ENCODE measurements at places on chromosomes 2 and 18.

DNA sequence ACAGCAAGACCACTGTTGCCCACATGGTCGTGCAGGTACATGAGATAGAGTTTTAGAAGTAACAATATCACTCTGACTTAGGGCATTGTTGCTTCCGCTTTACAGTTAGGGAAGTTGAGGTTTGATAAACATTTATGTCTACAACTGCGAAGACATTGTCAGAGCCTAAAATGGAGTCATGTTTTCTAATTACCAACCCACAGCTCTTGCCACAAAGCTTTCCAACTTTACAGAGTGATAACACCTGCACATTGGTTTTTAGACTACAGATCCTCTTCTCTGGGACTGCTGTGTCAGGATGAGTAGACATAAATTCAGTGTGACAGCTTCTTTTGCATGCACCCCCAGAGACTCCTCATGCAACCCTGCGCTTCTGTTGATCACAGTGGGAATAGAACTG is 119.0 kb downstream of the FEZ2 start:
- DNase-seq: no peak

DNA sequence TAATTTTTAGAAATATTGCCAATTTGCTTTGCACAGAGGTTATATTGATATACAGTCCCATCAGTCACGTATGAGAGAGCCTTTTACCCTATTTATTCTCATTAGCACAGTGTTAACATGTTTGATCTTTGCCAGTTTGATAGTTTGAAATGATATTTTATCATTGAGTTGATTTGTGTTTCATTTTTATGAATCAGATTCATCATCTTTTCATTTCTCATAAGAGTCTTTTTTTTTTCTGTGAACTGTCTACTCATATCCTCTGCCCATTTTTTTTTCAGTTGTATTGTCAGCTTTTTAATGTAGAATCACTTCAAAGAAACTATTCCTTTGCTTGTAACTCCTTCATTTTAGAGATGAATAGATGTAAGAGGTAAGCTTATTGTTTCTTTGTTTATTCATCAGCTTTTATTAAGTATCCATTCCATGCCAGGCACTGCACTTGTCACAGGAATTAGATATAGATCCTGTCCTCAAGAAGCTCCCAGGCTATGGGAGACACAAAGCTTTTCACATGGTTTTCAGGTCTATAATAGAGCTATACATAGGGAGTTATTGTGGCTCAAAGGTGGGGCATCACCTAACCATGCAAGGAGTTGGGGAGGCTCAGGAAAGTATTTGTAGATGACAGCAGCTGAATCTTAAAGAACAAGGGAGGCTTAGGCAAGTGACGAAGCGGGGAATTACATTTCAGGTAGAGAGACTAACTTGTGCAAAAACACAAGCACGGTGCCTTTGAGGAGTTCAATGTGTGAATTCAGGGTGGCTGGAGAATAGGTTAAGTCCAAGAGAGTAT is 42.1 kb downstream of the CD28 start:
- no peak for DNase-seq

DNA sequence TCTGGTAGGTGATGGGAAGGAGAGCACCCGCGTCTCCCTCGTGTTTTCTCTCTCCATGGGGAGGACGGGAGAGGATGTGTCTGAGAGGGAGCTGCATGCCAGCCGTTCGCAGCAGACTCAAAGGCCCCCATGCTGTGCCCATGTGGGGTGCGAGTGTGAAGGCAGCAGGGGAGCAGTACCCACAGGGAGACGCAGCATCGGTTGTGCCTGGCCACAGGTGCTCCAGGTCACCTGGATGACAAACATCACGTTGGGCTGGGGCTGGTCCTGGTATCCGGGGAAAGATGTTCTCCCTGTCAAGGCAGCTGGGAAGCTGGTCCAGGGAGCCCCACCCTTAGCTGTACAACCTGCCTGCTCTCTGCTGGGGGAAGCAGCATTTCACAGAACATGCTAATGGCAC is 119.5 kb upstream of the SALL3 start:
- DNase-seq: no peak

- no peak for DNase-seq
Measured at GRCh38 chr2:98701230-98701629, 29.7 kb downstream of the MGAT4A start.

DNA sequence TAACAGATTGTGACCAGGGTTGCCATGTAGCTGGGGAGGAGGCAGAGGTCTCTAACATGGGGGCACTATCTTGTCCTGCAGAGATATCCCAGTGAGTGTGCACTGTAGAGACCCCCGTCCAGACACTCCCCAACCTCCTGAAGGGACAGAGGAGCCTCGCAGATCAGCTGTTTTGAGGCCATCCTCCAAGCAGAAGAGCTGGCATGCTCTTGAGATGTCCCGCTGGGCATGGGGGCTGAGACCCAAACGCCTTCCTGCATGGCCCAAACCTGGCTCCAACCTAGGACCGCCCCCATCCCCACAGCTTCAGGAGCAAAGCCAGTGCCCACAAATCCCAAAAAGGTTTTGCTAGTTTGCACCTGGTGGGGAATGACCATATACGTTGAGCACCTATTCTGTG is 2.7 kb upstream of the SLC66A3 start:
- DNase-seq: no peak

- no peak for DNase-seq
Measured at GRCh38 chr2:128439031-128439790, 120.5 kb upstream of the HS6ST1 start.

DNA sequence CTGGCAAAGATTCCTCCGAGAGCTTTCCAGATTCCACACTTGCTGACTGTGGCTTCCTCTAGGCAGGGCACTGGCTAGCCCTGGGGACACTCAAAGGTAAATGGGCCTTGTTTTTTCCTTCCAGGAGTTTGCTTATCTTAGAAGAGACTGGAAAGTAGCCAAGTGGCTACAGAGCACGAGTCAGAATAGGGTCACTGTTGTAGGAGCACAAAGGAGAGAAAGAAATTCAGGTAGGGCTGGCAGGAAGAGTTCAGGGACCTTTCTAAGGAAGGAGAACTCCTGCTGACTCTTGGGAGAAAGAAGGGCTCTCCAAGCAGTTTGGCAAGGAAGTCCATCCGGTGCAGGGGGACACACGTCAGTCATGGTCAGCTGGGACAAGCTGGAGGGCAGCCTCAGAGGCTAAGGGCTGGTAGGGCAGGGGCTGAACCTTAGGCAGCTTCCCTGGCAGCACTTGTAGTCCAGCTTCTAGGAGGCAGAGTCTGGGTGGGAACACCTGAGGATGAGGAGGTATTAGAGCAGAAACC is 39.5 kb downstream of the NIFK start:
- DNase-seq: no peak

- no peak for DNase-seq
Measured at GRCh38 chr18:1094409-1094808, 189.7 kb downstream of the ADCYAP1 start.

DNA sequence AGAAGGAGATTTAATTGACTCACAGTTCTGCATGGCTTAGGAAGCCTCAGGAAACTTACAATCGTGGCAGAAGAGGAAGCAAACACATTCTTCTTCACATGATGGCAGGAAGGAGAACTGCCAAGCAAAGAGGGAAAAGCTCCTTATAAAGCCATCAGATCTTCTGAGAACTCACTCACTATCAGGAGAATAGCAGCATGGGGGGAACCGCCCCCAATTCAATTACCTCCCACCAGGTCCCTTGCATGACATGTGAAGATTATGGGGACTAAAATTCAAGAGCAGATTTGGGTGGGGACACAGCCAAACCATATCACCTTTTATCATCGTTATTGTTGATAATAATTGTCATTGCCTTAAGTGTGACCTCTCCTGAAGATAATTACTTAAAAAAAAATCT is 197.9 kb upstream of the SLC14A2 start:
- DNase-seq: no peak

GRCh38 chr2:199452260-199452990 is 5.3 kb downstream of the SATB2 start:
- no peak for DNase-seq

DNA sequence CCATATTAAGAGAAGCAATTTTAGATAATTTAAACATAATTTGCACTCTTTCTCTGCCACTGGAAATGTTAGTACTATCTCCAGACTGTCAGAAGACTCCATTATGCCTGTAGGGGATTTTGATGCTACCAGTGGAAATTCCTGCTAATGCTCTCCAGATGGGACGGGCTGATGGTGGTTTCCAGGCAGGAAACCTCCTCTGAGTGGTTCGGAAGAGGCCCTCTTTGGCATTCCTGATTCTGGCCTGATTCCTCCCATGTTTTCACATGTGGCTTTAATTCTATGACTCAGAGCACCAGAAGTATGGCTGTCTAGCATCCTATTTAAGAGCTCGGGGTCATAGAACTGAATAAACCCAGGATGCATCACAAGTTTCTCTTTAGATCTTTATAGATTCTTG is 70.9 kb upstream of the ST6GAL2 start:
- DNase-seq: no peak

GRCh38 chr2:200101922-200102321 is 146.5 kb downstream of the MAIP1 start:
- DNase-seq: no peak

DNA sequence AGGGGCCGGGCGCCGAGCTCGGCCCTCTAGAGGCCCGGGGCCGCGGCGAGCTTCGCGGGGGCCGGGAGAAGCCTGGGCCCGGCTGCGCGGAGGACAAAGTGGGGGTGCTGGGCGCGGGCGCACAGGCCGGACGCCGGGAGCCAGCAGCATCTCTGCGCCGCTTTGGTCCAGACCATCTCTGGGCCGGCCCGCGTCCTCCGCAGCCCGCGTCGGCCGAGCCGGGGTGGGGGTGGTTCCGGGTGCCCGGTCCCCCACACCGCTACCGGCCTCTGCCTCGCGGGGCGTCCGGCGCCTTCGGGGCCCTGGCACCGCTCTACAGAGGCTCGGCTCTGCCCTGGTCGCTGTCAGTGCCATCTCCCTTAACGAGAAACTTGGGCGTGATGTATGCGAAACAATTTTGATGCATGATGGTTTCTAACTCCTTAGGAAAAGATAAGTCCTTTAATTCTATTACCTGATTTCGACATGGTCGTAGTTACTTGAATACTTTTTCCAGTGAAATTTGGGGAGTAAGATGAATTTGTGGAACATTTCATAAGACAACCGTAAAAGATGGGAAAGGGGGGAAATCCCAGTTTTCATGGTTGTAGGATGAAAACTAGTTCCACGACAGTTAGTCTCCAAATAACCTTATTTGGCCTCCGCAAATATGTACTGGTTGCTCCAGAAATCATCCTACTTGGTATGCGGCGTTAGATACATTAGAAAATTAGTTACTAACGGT is 562 bp downstream of the TWSG1 start:
- peak; percentile 32 for DNase-seq

- no peak for DNase-seq
Measured at GRCh38 chr2:71664161-71664560, 210.8 kb downstream of the DYSF start.

DNA sequence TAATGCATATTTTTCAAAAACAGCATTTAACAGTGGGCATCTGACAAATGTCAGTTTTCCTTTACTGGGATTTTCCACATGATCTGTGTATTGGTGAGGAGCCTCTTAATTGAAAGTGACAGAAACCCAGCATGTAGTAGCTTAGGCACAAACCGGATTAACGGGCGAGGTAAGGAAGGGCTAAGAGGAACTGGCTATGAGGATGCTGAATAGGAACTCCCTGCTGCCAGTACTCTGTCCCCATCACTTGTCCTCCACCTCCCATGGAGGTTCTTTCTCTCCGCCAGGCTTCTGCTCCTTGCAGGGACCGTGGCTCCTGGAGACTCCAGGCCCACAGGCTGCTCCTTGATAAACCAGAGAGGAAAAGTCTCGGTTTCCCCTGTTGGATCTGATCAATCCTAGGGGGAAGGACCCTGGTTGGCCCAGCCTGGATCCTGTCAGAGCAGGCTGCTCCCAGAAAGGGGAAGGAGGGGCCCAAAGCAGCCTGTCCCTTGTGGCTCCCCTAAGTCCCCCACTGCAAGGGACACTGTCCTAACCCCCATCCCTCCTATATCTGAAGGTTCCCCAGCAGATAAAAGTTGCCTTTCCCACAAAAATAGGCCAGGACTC is 10.3 kb downstream of the TEX44 start:
- DNase-seq: no peak

- DNase-seq: no peak
Measured at GRCh38 chr2:121521359-121521758, 9.3 kb upstream of the RNU4ATAC start.

- no peak for DNase-seq
Measured at GRCh38 chr2:6421888-6422287, 443.8 kb downstream of the CMPK2 start.

- no peak for DNase-seq
Measured at GRCh38 chr2:19879120-19879519, 22.7 kb downstream of the TTC32 start.

GRCh38 chr2:136116813-136117390 is 1.0 kb downstream of the CXCR4 start:
- DNase-seq: peak; percentile 12

DNA sequence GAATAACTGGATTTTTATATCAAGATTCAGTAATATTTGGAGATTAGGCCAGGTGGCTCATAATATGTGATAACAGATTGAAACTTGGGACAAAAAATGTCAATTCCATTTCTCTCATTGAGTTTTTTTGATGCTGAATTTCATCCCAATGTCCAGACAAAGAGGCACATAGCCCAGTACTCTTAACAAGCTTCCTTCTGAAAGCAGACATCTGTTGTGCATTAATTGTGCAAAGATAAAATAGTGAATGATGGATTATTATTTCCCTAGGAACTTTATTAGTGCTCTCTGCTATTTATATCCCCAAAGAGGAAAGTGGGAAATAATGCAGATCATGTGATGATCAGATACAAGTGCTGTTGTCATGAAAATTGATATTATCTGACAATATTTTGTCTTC is 234.1 kb downstream of the CCDC102B start:
- no peak for DNase-seq

DNA sequence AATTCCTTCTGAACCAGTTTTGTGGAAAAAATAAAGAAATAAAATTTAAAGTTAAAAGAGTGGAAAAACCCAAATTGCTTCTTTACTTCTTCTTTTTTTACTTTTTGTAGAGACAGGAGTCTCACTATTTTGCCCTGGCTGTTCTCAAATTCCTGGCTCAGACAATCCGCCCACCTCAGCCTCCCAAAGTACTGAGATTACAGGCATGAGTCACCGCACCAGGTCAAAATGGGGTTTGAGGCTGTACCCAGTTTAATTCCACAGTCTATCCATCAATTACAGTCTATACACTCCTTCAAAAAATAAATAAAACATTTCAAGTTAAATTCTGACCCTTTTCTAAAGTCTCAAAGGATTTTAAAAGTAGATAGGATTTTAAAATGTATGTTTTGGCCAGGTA is 120.3 kb downstream of the FAM161A start:
- no peak for DNase-seq

DNA sequence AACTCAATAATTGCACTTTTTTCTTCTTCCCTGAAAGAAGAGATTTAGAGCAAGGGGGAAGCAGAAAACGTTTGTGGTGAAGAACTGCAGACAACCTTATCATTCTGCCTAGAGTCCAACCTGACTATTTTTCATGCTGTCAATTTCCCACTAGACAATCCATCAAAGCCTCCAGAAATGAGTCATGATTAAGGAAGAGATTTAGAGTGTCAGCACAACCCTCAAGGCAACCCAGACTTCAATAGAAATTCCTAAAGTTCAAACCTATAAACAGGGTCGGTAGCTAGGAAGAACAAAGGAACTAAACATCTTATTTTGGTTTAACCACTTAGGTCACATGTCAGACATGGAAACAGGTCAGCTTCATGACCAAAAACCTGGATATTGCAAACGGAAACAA is 86.9 kb downstream of the SLC25A12 start:
- no peak for DNase-seq
